ENCODE measurements at places on chromosomes 7 and 10. TPM values are rescaled to one million over a fixed set of nuclear protein-coding genes. Genes with fewer than 3 reads are reported as not detected.

DNA sequence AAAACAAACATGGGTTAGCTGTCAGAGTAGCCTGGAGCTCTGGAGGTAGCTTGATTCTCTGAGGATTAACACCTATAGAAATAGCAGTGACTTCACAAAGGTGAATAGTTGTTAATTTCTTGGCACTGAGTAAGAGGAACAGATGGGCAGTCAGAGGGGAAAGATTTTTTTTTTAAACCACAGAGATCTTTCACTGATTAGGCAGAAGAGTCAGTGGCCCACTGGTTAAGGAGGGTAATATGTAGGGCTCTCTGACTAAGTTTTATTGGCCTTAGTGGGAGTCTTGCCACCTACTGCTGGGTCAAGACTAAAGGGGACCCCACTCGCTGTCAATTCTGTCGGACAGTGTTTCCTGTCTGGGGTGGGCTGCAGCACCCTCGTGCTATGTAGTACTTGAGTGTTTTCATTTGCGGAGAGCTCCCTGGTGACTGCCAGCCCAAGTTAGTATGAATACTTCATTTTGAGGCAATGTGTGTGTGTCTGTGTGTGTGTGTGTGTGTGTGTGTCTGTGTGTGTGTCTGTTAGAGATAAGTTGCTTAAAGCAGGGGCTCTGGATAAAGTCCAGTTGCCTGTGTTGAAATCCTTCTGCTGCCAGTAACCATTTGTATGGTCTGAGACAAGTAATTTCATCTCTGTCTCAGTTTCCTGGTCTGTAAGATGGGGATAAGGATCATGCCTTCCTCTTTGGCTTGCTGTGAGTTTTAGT, 145.2 kb downstream of the ARID5B start:
- DNase-seq, result no peak

DNA sequence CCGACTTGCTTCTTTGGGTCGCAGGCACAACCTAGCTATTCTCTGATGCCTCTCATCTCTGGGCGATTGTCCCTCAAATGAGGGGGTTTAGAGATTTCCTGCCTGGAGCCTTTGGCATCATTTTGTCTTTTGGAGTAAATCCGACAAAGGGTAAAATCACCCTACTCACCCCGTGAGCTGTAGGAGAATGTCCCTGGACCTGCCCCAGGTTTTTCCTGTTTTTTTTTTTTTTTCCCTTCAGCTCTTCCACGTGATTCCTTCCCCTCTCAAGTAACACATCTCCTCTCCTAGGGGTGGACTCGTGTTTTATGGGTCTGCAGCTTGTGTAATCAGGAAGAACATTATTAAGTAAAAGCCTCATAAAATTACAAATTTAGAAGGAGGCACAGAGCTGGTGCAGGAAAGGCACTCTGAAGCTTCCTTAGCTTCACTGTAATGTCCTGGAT, 128.4 kb upstream of the ZNF746 start:
- DNase-seq, result no peak

The PLAC9 gene
- total RNA-seq, result 0.79 TPM

The AMPH gene
- 1.9 TPM for total RNA-seq

DNA sequence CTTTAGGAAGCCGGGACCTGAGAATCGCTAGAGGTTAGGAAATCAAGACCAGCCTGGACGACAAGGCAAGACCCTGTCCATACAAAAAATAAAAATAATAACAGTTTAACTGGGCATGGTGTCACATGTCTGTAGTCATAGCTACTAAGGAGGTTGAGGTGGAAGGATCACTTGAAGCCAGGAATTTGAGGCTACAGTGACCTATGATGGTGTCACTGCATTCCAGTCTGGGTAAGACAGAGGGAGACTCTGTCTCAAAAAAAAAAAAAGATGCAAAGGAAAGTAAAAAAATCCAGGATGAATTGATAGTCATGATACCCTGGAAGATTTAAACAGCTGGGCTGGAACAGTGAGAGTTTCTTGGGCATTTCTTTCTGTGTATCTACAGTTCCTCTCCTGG, 463.2 kb downstream of the GALNT17 start:
- DNase-seq, result no peak

DNA sequence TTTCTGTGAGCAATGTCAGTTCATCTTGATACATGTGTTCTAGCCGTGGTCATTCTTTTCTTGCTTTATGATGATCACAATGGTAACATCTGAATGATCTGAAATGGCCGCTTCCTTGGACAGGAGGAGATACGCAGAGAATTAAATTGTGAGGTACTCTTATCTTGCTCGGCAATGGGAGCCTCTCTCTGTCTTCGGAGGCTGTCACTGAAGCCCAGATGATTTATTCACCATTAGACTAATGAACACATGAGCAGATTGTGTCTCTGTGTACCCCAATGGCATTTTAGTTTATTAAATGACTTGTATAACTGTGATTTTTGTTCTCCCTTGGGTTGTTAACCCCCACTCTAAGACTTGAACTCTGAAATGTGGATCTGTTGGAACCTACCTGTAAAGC, 38.6 kb downstream of the RBM33 start:
- DNase-seq, result no peak

The SEPHS1 gene
- 127 TPM for total RNA-seq

DNA sequence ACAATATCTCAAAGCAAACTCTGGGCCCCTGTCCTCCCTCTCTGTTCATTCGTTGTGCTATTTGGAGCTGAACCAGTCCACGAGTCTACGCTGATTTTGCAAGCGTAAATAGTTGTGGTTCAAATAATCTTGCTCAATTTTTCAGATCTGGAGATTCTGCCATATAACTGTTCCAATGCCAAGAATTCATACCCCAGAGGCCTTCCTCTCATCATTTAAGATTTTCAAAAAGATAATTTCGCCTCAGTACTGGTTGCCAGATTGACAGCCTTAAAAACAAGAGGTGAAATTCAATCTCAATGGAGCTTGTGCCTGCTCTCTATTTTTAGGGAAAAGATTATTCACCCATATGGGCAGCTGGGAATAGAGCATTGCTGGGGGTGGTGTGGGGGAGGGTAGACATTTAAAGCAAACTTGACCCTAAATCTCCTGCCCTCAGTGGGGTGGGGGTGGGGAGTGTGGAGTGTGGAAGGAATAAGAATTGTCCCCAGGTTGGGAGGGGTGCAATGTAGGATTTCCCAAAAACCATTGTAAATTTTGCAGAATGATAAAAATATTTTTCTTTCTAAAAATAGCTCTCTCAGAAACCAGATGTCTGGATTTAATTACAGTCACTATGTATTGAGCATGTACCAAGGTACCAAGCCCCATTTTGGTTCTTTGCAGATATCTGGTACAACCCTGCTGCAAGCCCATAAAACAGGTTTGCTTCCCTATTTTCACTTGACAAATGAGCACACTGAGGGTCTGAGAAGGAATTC, 104.7 kb upstream of the EEPD1 start:
- DNase-seq, result no peak

GRCh38 chr7:140604760-140605159, 35.9 kb downstream of the DENND2A start:
- no peak for DNase-seq

- DNase-seq, result no peak
Observed at GRCh38 chr7:133003052-133003910, 78.6 kb downstream of the CHCHD3 start.

- no peak for DNase-seq
Observed at GRCh38 chr10:60338002-60338564, 51.6 kb downstream of the ANK3 start.

- no peak for DNase-seq
Observed at GRCh38 chr7:159048656-159049055, 96.0 kb downstream of the VIPR2 start.

The OPN1SW gene
- not detected for total RNA-seq

The PVRIG gene
- total RNA-seq, result not detected

The ACTL6B gene
- 4.2 TPM for total RNA-seq

GRCh38 chr10:36007369-36007768, 365.3 kb upstream of the FZD8 start:
- DNase-seq, result no peak

DNA sequence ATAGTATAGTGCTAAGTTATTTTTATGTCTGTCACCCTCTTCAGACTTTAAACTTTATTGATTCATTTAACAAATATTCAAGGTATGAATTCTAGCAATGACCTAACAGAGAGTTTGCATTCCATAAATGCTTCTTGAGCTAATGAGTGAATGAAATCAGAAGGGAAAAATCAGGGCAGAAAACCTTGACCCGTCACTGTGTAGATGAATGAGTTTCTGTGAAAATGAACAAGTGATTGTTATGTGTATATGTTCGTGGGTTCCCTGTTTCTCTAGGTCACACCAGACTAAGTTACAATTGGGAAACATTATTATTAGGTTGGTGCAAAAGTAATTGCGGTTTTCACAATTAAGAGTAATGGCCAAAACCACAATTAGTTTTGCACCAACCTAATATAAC, 30.1 kb downstream of the APBB1IP start:
- DNase-seq, result no peak

GRCh38 chr10:103184615-103185014, 8.5 kb downstream of the NT5C2 start:
- DNase-seq, result no peak

DNA sequence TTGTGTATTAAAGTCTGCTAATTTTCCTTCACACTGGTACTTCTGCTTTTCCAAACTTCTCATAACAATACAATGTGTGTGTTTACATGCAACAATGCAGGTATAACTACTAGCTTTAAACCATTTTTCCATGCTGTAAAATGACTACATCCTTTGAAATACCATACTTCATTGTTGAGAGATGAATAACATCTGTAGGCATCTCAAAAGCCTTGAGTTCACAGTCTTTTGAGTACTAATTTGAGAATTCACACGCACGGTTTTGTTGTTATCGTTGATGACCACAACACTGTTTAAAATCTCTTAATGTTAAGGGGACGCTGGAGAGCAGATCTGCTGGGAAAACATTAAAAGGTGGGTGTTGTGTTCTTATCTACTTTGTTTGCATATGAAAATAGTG, 37.4 kb downstream of the SEMA3A start:
- DNase-seq, result no peak

DNA sequence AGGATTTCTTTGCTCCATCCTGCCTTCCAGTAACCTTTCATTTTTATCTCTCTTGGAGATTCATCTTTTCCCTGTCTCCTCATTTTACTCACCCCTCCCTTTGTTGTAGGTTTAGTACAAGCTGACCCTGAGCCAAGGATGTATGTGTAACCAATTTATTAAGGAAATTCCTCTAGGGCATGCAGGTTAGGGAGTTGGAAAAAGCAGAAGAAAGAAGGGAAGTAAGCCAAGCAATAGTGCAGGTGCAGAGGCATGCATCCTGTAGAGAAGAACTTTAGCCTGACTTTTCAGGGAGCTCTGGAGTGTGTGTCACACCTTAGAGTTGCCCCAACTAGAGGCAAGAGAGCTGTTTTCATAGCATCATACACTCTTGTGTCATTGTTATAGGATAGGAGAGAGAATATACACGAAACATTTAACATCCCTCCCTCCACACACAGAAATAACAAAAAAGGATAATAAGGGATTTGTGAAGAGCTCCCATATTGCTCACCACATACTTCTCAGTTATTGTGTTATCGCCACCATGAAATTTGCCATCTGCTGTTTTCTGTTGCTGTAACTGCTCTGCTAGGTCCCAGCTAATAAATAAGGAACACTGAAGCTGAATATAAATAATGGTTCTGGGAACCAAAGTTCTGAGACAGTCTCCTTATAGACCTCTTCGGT, 21.8 kb upstream of the SEMA3C start:
- DNase-seq, result no peak

The SLC13A1 gene
- total RNA-seq, result not detected

The AFAP1L2 gene
- 0.98 TPM for total RNA-seq

- DNase-seq, result no peak
Observed at GRCh38 chr10:113539789-113540188, 13.1 kb upstream of the HABP2 start.

The MMP21 gene
- total RNA-seq, result not detected

The FRMD4A gene
- total RNA-seq, result 66.9 TPM

DNA sequence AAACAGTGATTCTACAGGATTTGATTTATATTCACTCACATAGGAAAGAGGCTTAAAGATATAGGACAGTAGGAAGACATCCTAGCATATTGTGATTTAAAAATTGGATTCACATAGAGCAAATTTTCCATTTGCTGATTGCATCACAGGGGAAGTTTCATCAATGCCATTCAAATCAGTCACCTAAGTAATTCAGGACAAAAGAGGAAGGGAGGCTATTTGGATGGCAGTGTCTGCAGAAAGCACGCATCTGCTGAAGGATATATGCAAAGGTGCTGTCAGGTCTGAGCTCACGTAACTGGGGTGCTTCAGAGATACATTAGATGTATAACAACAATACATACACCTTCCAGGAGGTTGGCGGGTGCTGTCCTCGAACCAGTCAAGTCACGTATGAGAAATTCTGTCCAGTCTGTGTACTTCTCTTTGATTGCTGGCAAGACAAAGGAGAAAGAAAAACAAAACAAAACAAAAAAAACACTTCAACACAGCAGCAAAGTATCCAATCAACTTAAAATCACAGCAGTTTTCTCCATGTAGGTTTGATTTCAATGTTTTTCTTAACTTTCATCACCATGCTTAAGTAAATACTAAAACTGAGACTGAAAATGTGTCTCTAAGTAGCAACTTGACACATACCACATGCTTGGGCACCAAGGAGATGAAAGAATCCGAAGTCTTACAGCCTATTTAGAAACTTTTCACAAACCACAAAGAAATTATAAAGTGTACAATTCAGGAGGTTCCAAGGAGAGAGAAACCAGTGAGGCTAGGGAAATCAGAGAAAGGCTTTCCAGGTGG, 125.1 kb downstream of the SFMBT2 start:
- DNase-seq, result no peak

The TUBB8 gene
- 0.77 TPM for total RNA-seq

DNA sequence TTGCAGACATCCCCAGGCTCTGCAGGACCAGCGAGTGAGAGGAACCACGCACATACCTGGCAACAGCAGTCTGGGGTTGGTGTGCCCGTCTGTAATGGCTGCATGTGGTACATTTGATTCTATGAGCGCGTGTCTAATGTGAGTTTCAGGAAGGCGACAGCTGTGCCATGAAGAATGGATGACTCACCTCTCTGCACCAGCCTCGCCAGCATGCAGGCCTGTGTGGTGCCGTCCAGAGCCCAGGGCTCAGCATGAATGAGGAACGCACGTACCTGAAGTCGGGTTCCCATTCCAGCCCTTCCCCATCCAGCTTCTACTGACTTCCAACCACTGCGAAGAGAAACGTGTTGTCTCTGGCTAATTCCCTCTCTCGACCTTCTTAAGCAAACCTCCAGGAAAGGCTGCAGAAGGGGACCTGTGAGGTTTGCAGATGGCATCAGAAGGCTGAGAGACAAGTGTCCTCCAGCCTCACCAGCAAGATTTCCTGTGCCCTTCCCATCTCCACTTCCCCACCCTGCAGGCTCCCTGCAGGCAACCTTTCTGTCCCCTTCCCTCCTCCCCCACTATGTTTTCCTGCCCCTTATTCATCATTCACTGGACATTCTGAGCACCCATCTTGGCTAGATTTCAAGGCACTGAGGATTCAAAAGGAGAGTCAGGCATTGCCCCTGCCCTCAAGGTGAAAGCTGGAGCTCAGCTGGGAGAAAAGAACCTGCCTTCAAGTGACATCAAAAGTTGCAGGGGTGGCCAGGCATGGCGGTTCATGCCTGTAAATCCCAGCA, 54.3 kb downstream of the ASB13 start:
- no peak for DNase-seq

All from progenitor cell of endocrine pancreas (in vitro differentiated cells).